NCI-H1930 (cell line): ENCODE measurements at places on chromosomes 5 and 9.
A peak's percentile ranks its signal among the peaks of the same experiment; 100 is the strongest.

- no peak for DNase-seq
Observed at GRCh38 chr5:132525299-132525724, 18.0 kb downstream of the IL5 start.

GRCh38 chr9:107707428-107707837 is 217.9 kb upstream of the KLF4 start:
- no peak for DNase-seq

- DNase-seq, result no peak
Observed at GRCh38 chr5:152151940-152152339, 227.3 kb upstream of the GLRA1 start.

GRCh38 chr5:170362656-170363055 is 26.5 kb downstream of the KCNMB1 start:
- no peak for DNase-seq

DNA sequence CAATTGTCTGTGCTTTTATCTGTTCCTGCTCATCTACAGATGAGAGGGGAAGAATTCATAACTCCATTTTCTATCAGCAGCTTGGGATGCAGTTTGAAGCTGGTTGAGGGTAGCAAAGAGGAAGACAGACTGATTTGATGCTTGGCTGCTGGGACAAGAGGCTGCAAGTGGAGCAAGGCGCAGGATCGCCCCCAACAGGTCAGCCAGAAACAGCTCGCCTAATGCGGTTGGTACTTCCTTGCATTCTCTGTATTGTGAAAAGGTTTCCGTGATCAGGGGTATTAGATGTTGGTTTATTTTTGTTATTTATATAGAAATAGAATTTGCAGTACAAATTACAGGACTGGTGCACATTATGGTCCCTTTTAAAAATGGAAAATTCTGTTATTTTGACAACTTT is 40.6 kb downstream of the ZNF883 start:
- peak; percentile 21 for DNase-seq

- no peak for DNase-seq
Observed at GRCh38 chr5:94769996-94770395, 151.5 kb downstream of the SLF1 start.

DNA sequence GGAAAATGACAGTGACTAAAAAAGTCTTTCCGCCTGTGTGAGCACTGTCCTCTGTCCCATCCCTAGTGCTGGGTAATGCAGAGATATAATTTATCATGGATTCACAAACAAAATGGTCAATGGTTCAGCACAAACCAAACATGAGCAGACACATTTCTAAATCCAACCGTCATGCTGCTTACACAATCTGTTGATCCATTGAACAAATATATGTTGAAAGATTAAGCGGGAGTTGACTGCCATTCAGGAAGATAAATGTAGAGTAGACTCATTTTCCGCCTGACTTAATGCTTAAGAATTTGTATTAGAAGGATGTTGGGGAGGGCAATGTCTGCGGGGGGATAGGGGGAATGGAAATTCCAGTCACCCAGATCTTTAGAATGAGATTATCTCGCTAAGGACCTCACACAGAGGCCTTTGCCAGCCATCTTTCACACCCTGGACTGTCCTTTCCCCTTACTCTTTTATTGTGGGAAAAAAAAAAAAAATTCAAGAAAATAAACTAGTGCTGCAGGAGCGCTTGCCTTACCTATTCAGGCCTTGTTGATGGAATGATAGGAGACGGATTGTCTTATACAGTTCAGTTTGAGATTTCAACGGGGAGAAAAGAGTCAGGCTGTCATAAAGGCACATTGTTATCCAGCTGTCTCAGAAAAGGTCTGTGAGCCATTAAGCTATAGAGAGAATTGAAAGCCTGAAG is 153.7 kb downstream of the TLE1 start:
- DNase-seq, result peak; percentile 43

GRCh38 chr5:150154618-150155128 is 972 bp downstream of the PDGFRB start:
- DNase-seq, result no peak

DNA sequence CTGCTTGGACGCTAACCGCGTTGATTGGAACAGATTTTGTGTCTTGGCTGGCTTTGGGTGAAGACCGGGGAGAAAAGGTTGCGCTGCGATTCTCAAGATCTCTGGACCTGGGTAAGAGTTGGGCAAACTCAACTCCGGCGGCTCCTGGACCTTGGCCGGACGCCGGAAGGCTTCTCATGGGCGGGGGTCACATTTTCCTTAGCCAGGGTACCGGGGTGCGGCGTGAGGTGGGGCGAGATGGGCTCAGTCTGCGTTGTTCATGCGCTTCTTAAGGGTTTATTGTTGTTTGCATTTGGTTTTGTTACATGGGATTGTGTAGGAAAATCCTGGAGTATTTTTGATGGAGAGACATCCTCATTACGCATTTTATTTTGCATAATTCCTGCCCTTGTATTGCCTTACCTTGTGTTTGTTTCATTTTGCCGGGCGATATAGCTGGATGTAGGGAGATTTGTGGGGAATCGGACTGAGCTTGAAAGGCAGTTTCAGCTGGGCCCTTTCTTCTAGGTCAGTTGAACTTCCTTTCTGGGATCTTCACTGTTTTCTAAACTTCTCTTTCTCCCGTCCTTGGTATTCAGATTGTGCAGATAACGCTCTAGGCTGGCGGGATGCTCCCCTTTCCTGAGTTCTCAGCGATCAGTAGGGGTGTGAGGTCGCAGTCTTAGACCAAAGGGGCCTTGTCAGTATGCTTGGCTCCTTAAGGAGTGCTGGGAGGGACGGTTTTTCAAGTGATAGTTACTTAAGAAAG is 524 bp downstream of the MEGF10 start:
- DNase-seq, result no peak
